ENCODE measurements at places on chromosomes 5 and 9. TPM values are rescaled to one million over a fixed set of nuclear protein-coding genes. Genes with fewer than 3 reads are reported as not detected.

The ASB6 gene
- polyA plus RNA-seq = 14.8 TPM

The CCL28 gene
- polyA plus RNA-seq = 5.2 TPM

DNA sequence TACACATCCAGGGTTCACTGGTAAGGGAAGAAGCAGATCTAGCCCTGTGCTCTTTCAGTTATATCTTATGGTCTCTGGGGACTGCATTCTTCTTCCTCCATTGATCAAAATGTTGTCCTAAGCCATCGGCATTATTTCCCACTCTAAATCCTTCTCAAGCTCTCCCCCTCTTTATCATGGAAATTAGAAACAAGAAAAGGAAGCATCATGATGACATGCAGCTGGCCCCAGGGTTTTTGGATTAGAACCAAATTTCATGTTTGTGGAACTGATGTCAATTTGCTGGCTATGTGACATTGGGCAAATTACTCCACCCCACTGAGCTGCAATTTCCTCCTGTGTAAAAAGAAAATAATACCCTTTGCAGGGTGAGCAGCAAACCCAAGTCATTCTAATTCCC is 39.5 kb downstream of the MFAP3 start:
- no peak for DNase-seq

DNA sequence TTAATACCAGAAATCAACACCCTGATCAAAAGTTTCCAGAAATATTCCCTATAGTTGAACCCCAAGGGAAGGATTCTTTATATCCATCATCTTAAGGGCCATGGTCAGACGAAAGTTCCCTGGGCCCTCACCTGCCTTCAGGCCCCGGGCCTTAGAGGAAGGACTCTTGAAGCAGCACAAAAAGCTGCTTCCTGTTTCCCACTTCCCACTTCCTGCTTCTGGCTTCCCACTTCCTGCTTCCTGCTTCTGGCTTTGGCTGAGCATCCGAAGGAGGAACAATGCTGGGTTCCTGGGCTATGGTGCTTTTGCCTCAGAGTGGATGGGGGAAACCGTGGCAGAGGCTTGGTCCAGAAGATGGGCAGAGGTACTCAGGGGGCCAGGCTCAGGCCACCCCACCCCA is 25.8 kb upstream of the DAP start:
- no peak for DNase-seq

DNA sequence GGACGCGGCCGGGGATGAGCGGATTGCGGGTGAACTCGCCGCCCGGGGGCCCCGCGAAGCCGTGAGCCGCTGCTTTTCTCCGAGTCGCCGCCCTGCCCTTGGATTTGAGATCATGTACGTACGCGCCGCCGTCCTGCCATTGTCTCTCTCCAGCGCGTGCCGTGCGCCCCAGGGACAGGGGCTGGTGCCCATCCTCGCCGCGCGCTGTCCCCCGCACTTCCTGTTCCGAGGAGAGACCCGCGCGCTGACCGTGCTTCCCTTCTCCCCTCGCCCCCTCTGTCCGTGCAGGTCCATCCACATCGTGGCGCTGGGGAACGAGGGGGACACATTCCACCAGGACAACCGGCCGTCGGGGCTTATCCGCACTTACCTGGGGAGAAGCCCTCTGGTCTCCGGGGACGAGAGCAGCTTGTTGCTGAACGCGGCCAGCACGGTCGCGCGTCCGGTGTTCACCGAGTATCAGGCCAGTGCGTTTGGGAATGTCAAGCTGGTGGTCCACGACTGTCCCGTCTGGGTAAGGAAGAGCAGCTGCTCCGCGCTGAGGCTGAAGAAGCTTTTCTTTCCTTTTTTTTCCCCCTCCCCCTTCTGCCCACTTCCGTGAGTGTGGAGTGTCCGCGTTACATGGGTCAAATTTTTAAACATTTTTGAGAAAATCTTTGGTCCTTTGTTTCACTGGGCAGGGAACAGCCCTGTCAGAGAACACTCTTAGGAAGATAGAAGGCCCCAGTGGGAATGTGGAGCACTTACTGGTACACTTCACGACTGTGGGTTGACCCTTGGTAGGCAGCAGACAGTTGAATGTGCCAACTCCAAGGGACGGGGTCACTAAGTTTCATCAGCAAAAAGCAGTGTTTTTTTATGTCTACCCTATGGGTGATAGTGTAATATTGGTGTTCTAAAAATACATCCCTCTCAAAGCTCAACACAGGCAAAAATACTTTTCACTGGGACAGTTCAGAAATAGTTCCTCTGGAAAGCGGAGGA is 727 bp downstream of the RHOBTB3 start:
- no peak for DNase-seq

DNA sequence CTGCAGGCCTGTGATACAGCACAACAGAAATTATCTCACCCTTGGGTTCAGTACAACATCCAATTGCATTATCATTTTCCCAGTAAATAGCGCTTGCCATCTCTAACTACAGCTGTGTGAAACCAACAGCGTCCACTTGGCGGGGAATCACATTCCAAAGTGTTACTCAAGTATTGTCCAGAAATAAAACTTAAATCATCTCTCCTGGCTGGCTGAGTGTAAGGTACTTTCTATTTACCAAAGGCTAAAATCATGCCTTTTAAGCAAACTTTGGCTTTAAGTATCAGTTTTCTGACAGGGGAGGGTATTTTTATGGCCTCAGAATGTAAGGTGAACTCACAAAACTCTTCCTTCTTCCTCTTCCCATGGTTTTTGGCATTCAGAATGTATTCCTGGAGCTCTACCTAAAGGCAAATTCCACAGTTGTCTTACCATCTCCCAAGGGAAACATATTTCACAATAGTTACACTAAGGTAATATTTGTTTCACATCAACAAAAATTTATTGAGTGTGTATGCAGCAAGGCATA is 205.6 kb upstream of the MPDZ start:
- DNase-seq = no peak

DNA sequence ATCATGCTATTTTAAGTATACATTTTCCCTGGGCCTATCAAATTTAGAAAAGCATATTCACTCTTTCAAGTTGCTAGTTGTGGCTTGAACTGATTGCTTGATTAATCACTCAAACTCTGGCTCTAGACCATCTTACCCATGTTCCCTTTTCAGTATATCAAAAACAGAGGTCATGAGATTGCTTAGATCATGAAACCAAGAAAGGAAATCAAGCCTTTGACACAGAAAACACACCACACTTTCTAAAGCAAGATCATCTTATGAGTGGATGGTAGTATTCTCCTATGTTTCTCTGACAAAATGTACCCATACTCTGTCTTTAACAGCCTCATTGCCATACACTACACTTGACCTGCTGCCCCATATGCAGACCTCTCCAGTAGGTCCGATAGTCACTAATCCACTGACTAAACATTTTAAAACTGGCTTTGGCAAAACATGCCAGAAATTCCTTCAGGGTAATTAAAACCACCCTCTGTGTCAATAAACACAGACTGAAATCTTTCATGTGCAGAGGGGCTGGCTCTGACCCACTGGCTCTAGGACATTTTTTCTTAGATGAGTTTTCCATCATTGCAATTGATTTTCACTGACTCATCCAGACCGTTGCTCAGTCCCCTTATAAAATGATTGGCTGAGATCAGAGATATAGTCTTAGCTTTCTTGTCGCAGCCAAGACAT is 18.2 kb downstream of the PPP2R2B start:
- DNase-seq = no peak

- no peak for DNase-seq
These were observed 43.6 kb downstream of the B4GALT1 start for GRCh38 chr9:33123407-33124031.

The PCA3 gene
- 0.97 TPM for polyA plus RNA-seq

The HAPLN1 gene
- 5.0 TPM for polyA plus RNA-seq

DNA sequence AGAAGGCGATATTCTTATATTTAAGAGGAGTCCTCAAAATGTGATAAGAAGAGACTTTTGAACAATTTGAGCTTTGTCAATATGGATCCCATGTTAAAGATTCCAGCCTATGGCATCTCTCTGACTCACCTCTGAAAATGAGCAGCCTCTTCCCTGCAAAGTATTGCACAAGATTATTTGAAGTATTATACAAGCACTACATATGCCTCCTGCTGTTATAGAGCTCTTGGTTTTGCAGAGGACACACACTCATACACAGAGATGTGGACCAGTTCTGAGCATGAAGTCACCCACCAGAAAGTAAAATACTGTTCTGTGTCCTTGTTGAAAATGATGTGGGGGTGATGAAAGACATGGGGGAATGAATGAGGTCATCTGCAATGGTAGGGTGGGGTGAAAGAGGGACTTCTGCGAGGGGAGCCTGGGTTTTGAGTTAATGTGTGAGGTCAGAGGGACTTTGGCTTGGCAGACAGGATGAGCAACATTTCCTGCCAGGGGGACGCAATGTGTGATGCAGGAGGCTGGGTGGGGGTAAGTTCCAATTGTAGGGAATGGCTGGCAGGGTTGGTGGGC is 25.8 kb downstream of the FBXL7 start:
- DNase-seq = no peak

DNA sequence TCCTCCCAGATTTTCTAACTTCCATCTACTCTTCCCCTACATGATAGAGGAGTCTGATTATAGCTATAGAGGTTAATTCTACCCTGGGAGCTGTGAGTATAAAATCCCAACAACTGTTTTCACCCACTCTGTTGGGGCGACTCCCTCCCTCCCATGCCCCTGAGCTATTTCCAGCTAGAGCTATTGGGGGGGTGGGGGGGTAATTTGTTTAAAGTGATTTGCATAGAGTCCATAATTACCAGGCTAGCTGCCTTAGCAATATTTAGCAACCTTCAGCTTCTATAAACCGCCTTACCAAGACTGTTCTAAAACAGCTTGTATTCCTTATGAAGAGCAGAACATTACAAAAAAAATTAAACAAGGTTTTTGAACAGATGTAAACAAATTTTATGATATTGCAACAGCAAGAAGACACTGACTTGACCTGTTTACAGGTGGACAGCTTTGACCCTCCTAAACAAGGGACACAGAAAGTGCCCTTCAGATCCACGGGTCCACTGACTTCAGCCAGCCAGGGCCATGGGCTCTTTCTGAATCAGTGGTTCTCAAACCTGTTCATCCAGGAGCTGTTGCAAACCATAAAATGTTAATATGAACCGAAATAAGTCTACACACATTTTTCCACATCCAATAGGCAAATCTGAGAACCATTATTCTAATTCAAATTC is 98.2 kb downstream of the OTULIN start:
- DNase-seq = no peak

GRCh38 chr5:10393491-10393890 is 40.0 kb downstream of the MARCHF6 start:
- no peak for DNase-seq

DNA sequence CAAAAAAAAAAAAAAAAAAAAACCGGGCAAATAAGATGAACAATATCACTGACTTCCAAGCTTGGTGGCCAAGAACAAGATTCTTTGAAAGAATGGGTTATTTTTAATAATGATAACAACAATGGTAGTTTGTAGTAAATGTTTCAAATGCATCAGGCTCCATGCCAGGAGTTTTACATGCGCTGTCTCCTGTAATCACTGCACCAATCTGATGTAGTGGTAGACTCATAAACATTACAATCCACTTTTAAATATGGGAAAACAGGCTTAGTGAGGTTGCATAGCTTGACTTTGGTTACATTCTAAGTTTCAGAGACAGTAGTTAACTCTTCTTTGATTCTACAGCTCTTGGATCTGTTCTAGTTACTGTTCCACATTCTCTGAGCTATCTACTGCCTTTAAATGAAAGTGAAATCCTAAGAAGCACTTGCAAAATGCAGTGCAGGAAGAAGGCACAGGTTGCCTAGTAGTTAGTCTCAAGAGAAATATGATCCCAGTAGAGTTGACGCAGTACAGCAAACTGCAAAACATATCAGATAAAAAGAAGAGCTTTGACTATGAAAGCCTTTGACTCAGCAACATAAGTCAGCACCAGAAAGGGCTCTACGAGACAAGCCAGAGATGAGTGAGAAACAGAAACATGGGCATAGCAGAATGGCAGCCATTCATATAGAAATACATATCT is 62.1 kb downstream of the PDE4D start:
- no peak for DNase-seq

DNA sequence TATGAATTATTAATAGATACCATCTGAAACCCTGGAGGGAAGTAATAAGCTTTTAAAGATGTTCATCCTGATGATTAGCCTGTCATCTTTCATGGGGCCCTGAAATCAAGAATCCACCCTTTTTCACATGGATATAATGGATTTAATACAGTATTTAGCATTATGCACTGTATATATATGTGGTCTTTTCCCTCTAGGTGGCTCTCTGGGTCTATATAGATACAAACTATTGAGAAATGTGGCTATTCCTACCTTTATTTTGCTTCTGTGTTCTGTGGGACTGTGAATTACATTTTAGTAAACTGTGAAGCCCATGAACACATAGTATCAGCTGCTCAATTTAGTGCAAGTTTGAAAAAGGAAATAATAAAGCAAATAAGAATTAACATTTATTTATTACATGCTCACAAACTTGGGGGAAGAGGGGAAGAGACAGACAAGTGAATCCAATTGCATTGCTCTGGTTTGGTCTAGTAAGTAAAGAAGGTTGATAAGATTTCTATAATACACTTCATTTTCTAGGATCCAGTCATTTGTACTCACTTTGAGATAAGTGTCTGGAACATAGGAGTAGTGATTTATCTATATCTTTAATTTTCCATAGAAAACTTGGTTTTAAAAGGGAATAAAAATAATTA is 112.2 kb downstream of the SCAMP1 start:
- no peak for DNase-seq

GRCh38 chr5:79193643-79194042 is 42.3 kb upstream of the JMY start:
- peak; percentile 23 for DNase-seq

GRCh38 chr5:136308212-136308795 is 57.0 kb downstream of the TRPC7 start:
- no peak for DNase-seq

GRCh38 chr5:170448221-170448620 is 55.6 kb upstream of the KCNIP1 start:
- DNase-seq = no peak

The PPP3R2 gene
- 0.01 TPM for polyA plus RNA-seq

DNA sequence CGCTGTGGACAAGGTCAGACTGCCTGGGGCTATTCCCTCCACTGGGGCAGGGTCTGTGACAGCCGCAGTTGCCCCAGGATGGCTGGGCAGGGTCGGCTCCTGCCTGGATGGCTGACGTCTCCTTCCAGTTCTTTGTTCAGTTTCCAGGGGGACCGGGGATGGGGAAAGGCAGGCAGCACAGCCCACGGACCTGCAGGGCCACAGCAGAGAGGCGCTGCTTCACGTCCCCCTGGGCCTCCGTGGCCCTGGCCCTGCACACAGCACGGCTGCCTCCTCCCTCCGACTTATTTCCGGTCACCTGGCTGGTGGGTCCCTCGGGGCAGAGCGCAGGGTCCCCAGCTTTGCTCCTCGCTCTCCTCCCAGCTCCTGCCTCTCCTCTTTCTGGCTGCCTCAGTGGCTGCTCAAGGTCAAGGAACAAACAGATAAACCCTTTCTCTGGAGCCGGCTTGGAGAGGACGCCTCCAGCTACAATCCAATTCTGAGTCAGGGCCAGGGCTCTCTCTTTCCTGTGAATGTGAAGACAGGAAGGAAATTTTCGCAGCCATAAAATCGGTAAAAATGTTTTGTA is 169.7 kb downstream of the C9orf50 start:
- DNase-seq = peak; percentile 30

The PDLIM7 gene
- polyA plus RNA-seq = 118 TPM

All from large intestine (tissue), 12 donors.